Brain microvascular endothelial cell (primary cell): ENCODE measurements at places on chromosomes 4 and X.
A peak's percentile ranks its signal among the peaks of the same experiment; 100 is the strongest.

DNA sequence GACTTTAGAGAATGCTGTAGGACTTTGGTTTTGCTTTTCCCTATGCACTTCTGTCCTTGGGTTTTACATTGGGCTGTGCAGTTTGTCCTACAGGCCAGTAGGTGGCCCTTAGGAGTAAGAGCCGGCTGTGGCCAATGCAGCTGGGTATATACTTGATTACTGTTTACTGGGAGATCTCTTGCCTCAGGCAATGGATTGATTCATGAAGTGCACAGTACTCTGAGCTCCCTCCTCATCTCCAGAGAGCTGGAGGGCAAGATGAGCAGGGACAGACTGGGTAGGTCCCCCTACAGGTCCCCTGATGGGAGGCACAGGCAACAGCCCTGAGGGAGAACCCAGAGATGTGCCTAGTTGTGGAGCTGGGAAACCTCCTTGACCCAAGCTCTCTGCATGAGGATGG, 103.8 kb upstream of the QRFPR start:
- peak; percentile 64 for DNase-seq

DNA sequence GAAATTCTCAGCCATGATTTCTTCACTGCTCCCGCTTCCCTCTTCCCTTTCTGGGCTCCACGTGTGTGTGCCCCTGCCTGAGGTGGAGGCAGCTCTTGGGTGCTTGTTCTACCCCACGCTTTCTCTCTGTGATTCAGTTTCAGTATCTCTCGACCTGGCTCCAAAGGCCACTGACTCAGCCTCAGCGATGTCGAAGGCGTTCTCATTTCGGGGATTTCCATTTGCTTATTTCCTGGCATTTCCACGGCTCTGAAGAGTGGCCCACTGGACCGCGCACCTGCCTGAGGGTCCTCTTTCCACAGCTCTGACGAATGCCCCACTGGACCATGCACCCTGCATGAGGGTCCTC, 52.4 kb downstream of the GAK start:
- no peak for DNase-seq

DNA sequence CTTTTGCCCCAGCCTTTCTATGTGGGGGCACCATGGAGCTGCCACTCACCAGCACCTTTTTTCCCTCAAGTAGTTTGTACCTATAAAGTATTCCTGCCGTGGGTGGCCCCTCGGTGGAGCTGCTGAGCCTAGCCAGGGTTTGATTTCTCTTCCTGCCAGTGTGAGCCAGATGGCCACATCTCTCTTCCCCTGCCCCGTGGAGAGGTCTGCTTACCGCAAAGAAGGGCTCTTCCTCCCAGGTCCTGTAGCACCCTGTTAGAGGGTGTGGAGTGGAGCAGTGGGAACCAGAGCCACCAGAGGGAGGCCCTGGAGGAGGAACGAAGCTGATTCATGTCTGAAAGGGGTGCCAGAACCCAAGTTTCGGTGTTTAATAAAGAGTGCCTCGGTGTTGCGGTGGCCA, 95.4 kb downstream of the PTTG2 start:
- no peak for DNase-seq

GRCh38 chr4:106048250-106048971, 153.1 kb downstream of the NPNT start:
- DNase-seq, result no peak

GRCh38 chrX:150410513-150410912, 47.4 kb downstream of the MAMLD1 start:
- no peak for DNase-seq

GRCh38 chr4:153780876-153781275, 8.0 kb downstream of the SFRP2 start:
- no peak for DNase-seq

- no peak for DNase-seq
These were observed 540.5 kb upstream of the BOD1L1 start for GRCh38 chr4:14167876-14168510.
